Activated naive CD4-positive, alpha-beta T cell treated with anti-CD3 and anti-CD28 coated beads, Interleukin-2, amount 10 ng/mL, durations not matched to agents 5 hours and 36 hours (primary cell): ENCODE measurements at places on chromosomes 4 and X. TPM values are rescaled to one million over a fixed set of nuclear protein-coding genes. Genes with fewer than 3 reads are reported as not detected.

The TMPRSS11B gene
- total RNA-seq: not detected

The TEX13B gene
- total RNA-seq: not detected

The RRH gene
- 0.18 TPM for total RNA-seq

The ARX gene
- total RNA-seq: not detected

The NOP14 gene
- 38.3 TPM for total RNA-seq

The CASP6 gene
- total RNA-seq: 26.2 TPM

The MAGED4B gene
- not detected for total RNA-seq

The HS6ST2 gene
- total RNA-seq: 0.07 TPM

The ANK2 gene
- 0.29 TPM for total RNA-seq

The HHIP gene
- total RNA-seq: not detected

The GPC4 gene
- not detected for total RNA-seq

The TAF7L gene
- total RNA-seq: not detected

The PNMA5 gene
- total RNA-seq: 0.12 TPM

The NIPAL1 gene
- total RNA-seq: 1.1 TPM

The MAML3 gene
- 1.1 TPM for total RNA-seq

The AFM gene
- not detected for total RNA-seq

The DCLK2 gene
- total RNA-seq: not detected

The OTC gene
- total RNA-seq: not detected

The STS gene
- total RNA-seq: 1.2 TPM

The DIPK2B gene
- not detected for total RNA-seq

The F8A3 gene
- total RNA-seq: 0.20 TPM

The ABLIM2 gene
- total RNA-seq: 0.20 TPM

The EMCN gene
- total RNA-seq: not detected

The RAB40AL gene
- 0.53 TPM for total RNA-seq
